ENCODE measurements at places on chromosomes 3 and 15.

- no peak for DNase-seq
Measured at GRCh38 chr3:32106929-32107362, 526 bp downstream of the GPD1L start.

GRCh38 chr3:23959135-23959900 is 14.2 kb downstream of the NR1D2 start:
- no peak for DNase-seq

DNA sequence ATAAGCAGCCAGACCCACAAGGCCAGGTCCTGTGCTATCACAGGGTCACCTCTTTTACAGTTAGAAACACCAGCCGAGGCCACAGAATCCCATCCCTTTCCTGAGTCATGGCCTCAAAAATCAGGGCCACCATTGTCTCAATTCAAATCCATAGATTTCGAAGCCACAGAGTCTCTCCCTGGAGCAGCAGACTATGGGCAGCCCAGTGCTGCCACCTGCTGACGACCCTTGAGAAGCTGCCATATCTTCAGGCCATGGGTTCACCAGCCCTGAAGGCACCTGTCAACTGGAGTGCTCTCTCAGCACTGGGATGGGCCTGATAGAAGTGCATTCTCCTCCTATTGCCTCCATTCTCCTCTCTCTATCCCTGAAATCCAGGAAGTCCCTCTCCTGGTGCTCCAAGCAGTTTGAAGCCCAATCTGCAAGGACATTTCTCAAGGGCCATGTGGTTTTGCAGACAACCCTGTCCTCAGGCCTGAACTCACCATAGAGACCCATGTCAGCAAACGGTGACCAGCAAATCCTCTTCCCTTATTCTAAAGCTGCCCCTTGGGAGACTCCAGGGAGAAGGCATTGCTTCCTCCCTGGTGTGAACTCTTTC is 39.6 kb downstream of the TGM4 start:
- peak; percentile 38 for DNase-seq

GRCh38 chr3:180063783-180064182 is 27.0 kb upstream of the PEX5L start:
- DNase-seq = no peak

DNA sequence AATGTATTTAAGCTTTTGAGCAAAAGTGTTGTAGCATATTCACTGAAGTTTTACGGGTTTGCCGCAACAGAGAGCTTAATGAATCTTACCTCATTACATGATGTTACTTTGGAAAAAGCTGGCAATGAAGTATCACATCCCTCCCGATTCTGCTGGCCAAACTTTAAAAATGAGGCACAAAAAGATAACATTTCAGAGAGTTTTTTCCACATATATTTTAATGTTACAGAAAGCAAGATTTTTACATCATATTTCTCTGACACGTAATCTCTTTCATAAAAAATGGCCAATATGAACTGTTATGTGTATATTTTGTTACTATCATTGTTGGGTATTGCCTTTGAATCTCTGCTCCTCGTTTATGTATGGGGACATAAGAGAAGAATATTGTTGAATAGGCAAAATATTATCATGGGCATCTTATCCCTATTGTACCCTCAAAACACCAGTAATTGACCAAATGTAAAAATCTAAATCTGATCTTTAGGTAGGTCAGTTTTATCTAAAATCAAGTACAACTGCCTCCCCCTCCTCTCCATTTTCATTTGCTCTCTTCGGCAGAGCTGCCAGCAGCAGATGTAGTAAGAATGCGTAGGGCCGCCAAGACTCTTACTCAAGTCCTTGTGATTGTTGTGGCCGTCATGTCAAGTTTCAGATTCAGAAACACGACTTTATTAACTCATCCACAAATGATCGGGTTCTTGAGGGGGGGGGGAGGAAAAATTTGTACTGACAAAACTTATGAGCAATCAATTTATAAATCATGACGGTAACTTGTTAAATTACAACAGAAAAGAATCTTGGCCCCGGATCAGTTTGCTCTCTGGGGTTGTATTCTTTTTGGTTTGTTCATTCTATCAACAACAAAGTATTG is 106.7 kb upstream of the THRB start:
- no peak for DNase-seq

DNA sequence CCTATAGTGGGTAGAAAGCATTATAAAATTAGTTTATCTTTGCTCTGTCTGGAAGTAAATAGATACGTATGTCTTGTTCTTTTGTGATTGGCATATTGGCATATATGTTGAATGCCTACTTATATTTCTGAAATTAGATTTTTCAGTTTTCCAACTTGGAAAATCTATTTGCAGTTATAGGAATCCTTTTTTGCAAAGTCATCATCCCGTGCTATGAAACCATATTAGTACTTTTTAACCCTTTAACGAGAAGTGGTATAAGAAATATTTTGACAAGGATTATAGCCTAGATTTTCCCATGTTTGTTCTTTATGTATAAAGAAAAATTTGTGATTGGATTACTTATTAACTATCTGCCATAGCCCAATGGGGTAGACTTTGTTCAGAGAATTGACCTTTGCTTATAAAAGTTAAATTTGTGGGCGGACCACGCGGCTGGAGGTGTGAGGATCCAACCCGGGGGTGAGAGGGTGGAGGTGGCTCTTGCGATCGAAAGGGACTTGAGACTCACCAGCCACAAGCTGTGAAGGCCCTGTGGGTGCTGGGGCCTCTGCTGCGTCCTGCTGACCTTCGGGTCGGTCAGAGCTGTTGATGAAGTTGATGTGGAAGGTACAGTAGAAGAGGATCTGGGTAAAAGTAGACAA is 5.9 kb downstream of the LRRC28 start:
- no peak for DNase-seq
